SW 1271 (cell line): ENCODE measurements at places on chromosomes 4 and X.

DNA sequence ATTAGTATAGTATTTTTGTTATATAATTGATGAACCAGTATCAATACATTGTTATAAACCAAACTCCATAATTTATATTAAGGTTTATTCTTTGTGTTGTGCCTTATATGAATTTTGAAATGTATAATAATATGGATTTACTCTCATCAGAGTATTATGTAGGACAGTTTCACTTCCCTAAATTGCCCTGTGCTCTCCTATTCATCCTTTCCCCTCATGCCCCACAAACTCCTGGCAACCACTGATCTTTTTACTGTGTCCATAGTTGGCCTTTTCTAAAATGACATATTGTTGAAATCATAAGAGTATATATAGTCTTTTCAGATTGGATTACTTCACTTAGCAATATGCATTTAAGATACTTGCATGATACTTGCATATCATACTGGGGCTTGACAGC is 958.1 kb upstream of the GRID2 start:
- no peak for DNase-seq

DNA sequence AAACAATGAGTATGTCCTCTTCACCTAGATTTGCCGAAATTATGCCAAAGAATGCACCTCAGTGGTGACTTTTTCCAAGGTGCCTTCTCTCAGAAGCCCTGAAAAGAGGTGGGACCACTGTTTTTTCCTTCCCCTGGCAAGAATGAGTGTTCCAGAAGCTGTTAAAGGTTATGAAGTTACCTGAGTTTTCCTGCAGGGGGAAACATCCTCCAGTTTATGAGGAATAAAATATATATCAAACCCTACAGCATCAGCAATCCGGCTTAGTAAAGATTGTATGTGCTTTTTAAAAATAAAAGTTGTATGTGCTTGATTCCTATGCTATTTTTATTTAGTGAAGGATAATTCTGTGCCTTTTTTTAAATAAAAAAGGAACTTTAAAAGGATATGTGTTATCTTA is 73.3 kb downstream of the RBM46 start:
- no peak for DNase-seq

- no peak for DNase-seq
Observed at GRCh38 chr4:58649226-58649625, 1539.0 kb upstream of the IGFBP7 start.

- DNase-seq = no peak
Observed at GRCh38 chrX:18119856-18120255, 100.8 kb downstream of the BEND2 start.

- no peak for DNase-seq
Observed at GRCh38 chr4:81505004-81505598, 33.4 kb upstream of the RASGEF1B start.

DNA sequence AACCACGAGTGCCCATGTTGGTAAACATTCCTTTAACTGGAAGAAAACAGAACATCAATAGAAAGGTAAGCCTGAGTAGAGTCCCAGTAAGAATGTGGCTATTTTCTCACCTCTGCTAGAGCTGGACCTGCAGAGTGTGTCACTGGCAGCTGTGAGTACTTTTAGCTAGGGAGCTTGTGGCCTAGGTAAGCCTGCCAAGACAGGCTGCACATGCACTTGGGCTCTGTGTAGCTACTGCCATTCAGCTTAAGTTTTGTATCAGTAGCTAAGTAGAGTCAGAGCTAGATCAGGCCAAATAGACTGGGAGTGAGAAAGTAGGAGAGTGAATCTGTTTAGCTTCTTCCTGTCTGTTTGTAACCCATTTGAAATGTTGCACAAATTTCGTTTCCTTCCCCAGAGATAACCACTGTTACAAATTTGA is 35.3 kb downstream of the RBPJ start:
- no peak for DNase-seq

DNA sequence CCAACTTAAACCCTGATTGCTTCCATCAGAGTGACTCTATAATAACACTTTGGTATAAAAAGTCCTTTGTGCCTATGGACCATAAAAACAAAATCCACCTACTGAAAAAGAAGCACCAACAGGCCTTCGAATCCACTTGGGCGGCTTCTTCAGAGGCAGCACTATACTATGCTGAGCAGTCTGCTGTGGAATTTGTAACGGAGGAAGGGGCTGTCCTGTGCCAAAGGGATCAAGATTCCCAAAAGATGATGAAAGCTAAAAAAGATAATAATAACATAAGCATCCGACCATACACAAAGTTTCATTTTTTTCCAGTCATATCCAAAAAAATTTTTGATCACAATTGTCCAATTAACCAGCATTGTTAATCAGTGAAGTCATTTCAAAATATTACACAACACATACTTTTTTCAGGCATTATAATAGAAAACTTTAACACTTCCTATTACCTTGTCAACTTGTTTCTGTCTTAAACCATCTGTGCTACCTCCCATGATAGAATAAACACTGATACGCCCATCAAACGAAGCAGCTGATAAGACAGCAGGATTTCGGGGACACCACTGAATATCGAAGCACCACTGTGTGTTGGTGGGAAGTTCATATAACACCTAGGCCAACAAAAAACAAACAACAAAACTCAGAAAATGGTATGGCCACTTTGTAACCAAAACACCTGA is 24.1 kb downstream of the SEC31A start:
- DNase-seq = no peak

- no peak for DNase-seq
Observed at GRCh38 chr4:13580036-13580435, 35.7 kb upstream of the NKX3-2 start.

- no peak for DNase-seq
Observed at GRCh38 chr4:664713-665231, 9.3 kb downstream of the ATP5ME start.

- no peak for DNase-seq
Observed at GRCh38 chr4:184500748-184501589, 26.6 kb upstream of the IRF2 start.

DNA sequence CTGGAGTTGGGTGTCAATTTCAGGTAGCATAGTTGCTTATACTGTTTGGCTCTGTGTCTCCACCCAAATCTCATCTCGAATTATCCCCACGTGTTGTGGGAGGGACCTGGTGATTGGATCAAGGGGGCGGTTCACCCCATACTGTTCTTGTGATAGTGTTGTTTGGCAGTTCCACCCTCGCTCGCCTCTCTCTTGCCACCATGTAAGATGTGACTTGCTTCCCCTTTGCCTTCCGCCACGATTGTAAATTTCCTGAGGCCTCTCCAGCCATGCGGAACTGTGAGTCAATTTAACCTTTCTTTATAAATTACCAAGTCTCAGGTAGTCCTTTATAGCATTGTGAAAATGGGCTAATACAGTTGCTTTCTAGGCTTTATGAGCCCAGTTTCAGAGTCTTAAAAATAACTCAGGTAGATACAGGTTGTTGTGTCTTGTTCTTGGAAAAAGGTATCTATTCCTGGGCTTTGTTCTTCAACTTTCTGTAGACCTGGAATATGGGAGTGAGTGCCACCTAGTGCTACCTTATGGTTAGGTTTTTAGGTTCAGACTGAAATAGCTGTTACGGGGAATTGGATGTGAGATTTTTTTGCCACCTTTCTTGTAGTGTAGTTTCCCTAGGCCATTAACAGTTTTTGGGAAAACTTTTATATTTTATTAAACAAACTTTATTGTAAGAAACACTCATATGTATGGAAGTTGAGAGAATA is 15.6 kb downstream of the PGK1 start:
- DNase-seq = no peak

GRCh38 chr4:122865425-122865824 is 38.8 kb downstream of the FGF2 start:
- DNase-seq = no peak

DNA sequence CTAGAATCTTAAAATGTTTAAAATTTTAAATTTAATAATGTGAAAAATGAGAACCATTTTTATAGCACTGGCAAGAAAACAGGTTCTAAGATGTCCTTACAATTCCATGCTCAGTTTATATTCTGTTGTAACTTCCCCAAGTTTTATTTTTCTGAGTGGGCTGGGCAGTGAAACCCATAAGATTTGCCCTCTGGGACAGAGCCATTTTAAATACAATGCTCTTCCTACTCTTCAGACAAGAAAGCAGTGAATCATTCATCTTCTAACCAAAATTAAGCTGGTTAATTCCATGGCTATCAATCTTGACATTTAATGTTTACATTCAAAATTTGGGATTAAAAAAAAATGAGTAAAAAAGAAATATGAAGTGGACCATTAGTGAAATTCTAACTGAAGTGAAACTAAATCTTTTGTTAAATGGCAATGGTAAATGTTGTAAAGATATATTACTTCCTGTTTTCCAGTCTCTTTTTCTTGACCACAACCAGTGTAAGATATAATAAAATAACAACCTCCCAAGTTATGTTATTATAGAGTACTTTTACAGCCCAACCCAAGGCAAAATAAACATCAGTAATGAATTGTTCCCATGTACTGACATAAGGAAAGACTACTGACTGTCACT is 37.2 kb upstream of the PTPN13 start:
- no peak for DNase-seq

DNA sequence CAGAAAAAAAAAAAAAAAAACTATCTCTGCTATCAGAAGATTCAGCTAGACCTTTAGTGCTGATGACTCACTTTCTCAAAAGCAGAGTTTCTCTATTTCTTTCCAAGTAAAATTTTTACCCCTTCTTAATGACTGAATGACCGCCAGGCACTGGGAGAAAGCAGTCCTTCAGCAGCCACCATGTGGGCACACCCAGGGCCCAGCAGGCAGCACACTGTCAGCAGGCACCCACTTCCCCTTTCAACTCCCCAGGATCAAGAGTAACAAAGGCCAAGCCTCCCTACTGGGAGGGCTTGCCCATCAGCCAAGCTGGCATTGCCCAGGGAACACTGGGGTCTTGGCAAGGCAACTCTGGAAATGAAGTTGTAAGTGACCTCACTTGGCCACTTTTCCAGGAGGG is 201.9 kb upstream of the MAMLD1 start:
- DNase-seq = no peak

GRCh38 chr4:128358231-128358912 is 70.8 kb upstream of the PGRMC2 start:
- peak; percentile 83 for DNase-seq

DNA sequence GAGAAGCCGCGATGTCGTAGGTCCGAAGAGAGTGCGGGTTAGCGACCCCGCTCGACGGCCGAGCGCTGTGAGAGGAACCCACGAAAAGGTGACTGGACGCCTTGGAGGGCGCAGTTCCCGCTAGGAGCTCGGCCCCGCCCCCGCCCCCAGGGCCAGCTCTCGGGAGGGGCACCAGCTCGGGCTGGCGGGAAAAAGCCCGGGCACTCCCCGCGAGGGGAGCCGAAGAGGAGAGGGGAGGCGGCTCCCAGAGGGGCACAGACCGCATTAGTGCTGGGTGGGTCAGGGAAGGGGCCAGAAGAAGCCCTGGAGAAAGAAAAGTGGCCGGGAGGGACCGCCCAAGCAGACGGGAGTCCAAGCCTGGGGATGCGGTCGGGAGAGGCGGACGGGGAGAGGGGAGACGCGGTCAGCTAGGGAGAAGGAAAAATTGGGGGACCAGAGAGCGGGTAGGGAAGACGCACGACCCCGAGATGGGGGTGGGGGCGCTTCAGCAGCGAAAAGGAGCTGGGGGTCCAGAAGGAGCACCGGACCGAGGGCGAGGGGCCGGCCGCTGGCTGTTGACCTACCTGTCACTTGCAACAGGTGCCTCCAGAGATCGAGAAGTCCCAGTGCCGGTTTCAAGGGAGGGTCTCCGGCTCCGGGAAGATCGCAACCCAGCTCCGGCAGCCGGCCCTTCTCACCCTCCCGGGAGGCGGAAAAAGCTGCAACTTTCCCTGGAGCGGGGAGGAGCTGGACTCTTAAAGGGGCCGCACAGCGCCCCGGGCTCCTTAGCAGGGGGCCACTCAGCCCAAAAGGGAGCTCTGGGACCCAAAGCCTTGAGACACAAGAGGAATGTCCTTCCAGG is at the start of gene SYTL4:
TSS of gene SYTL4 (minus strand) at position 681 of the 841 bp plus-strand sequence. CDS start 30,084 bp downstream, outside the sequence.
- no peak for DNase-seq

DNA sequence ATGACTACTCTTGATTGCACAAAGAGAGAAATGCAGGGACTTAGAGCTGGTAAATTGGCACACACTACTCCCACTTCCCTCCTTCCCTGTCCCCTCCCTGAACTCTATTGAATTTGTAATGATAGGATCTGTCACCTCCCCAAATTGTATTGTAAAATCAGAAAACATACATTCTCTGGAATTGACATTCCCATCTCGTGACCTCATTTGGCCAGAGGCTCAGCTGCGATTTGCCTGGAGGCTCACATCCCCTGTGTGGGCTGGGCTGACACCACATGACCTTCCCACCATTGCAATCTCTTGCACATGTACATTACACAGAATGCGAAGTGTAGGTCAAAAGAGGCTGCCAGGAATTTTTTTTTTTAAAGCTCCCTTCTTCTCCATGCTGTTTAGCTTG is 172.1 kb downstream of the MID1IP1 start:
- no peak for DNase-seq

GRCh38 chrX:128897621-128898020 is 625.7 kb downstream of the SMARCA1 start:
- no peak for DNase-seq

GRCh38 chr4:1868293-1868692 is 2.9 kb upstream of the NSD2 start:
- no peak for DNase-seq

DNA sequence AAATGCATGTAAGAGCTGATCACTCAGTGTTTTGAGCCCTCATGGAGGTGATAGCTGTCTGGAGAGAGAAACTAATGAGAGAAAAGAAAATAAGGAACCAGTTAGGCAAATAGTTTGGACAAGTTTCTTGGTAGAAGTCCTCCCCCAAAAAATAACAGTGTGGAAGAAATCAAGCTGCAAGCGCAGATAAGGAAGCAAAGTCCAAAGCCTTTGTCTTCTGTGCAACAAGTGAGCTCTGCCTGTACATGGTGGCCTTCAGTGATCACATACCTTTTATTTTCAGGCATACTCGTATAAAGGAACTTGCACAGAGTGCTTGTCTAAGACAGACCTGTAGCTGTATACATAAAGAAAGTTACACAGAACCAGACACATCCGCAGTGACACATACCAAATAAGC is 2.5 kb upstream of the UGT2A3 start:
- no peak for DNase-seq

DNA sequence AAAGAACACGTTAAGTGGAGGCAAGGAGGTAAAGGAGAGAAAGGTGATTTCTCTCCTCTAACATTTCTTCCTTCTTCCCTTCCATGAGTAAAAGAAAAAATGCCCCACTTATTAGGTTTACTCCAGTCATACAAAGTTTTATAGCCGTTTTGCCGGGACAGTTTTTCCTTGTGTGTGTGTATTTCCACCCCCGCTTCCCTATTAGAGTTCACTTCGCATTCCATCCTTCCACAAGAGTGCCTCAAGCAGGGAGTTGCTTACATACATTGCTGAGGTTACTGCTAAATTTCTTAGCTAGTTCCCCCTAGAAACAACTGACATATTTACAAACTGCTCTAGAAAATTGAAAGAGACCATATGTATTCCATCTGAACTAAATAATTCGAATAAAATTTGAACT is 45.2 kb upstream of the BMP15 start:
- no peak for DNase-seq

DNA sequence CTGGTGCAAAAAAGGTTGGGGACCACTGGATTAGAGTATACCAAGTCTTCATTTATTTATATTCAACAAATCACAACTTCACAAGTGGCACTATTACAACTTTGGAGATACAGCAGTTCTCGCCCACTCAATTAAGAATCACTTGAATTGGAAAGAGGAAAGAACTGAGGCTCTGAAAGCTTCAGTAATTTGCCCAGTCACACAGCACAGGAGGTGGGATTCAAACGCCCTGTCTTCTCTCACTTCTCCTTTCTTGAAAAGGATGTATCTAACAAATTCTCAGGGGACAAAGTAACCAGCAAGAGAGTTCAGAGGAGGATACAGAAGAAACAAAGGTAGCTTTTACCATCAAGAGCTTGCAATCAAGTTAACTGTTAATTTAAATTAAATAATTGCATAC is 12.4 kb downstream of the SMIM14 start:
- no peak for DNase-seq
